Activated T-helper 9 cell treated with anti-CD3 and anti-CD28 coated beads, Interleukin-2, amount 50 U/mL, for 16 hours (primary cell): ENCODE measurements at places on chromosomes 12 and 14.

GRCh38 chr12:109782326-109782703, 50.9 kb downstream of the TRPV4 start:
- no peak for DNase-seq

DNA sequence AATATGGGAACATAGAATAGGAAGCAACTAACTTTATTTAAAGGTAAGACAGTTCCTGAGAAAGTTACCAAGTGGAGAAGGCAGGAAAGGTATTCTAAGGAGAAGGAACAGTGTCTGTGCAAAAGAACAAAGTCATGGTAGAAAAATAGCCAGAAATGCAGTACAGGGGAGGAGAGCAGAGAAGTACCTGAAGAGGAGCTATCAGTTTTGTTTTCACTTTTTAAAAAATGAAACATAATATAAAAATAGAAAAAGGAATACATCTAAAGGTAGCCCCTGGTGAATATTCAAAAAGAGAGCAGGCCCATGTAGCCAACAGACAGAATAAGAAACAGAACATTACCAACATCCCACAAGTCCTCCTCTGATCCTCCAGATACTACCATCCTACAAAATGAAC, 408.7 kb downstream of the ADAMTS20 start:
- DNase-seq: no peak

GRCh38 chr14:51828017-51828797, 32.2 kb upstream of the GNG2 start:
- DNase-seq: peak; percentile 63

DNA sequence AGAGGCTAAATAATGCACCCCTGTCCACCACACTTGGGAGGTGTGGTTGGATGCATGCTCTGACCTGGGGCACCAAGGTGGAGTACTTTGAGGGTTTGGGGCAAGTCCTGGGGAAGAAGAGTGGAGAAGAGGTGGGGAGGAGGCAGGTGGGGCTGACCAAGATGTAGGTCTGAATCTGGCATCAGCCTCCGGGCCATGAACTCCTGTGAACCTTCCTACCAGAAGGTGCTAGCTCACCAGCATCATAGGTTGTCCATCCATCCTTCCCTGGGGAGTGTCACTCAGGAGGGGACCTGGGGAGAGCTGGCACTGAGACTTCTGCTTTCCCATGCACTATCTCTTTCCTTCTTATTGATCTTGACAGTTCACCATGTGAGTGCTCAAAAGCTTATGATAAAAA, 13.6 kb upstream of the EMP1 start:
- DNase-seq: no peak

GRCh38 chr12:62913380-62913779, 21.6 kb downstream of the PPM1H start:
- DNase-seq: no peak

DNA sequence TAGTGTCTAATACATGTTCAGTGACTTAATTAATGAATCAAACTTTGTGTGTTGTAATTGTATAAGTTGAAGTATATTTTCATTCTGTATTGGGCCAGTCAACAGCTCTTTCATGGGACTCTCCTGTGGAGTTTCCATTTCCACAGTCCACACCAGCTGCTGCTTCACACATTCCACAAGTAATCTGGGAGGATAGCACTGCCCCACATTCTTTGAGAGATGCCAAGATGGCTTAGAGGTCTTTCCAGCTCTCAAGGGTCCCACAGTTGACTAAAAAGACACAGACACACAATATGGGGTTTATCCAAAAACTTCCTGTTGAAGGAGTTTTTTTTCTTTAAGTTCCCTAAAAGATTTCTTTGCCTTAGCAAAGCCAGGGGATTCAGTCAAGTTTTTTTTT, 408.3 kb downstream of the AACS start:
- no peak for DNase-seq

DNA sequence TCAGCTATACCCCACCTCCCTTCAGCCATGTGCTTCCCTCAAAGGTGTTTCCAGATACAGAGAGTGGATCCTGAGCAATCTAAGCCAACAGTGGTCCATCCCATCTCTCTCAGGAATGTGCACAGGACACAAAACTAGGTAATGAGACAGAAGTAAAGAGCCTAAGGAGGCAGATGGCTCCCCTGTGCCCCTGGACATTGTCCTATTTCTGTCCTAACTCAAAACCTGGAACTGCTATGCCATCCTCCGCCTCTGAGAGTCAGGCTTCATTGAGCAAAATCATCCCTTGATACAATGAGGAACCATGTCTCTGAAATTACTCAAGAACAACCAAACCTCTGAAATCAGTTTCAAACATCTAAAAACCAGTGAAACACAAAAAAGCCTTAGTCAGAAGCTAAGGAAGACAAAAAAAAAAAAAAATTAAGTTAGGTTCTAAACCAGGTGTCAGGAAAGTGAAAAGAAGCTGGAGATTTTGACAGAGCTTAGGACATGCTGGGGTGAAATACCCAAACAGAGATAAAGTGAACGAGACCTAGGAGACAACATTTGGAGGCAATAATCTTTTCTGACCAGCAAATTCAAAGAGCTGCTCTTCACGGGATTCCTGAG, 200.3 kb upstream of the PLEKHG7 start:
- DNase-seq: no peak

- no peak for DNase-seq
These were observed 136.2 kb upstream of the PDZRN4 start for GRCh38 chr12:41051954-41052353.

- DNase-seq: no peak
These were observed 7.1 kb upstream of the TDG start for GRCh38 chr12:103958621-103959020.

DNA sequence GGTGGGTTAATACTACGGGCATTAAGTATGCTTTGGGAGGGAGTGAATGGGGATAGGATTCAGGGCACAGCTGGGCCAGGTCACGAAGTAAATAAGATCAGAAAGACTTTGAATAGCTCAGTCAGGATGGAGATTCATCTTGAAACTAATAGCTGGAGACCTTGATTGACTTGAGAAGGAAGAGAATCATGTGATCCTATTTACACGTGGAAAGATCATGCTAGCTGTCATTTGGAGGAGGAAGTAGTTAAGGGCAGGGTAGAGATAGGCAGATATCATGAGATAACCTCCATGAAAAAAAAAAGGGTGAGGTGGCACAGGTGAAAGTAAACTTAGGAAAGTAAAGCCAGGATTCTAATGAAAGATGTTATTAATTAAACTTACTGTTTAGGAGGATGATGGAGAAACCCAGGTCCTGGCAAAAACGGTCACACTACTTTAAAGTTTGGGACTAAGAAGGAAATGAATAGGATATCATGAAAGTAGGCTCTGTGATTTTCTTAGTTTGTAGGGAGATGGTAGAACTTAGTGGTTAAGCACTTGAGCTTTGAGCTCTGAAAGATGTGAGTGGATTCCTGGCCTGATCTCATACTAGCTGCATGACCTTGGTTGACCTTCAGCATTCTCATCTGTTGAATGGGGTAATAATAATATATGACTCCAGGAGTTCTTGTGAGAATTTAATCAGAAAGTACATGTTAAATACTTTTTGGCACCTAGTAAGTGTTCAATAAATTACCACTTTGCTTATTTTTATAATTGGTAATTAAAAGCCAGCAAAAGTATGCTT, 439.0 kb downstream of the NRXN3 start:
- DNase-seq: no peak

- DNase-seq: no peak
These were observed 421.2 kb downstream of the CCDC91 start for GRCh38 chr12:28611449-28611848.

- DNase-seq: no peak
These were observed 402.5 kb downstream of the PCNX1 start for GRCh38 chr14:71309756-71310155.

GRCh38 chr14:82710267-82710841, 1176.7 kb upstream of the SEL1L start:
- DNase-seq: no peak

- DNase-seq: no peak
These were observed 110.0 kb downstream of the DYRK2 start for GRCh38 chr12:67758521-67758920.

- no peak for DNase-seq
These were observed 14.1 kb upstream of the SERPINA6 start for GRCh38 chr14:94337274-94337673.

GRCh38 chr14:26216786-26217185, 381.0 kb downstream of the NOVA1 start:
- no peak for DNase-seq

- peak; percentile 47 for DNase-seq
These were observed at the start of gene ITGA7 for GRCh38 chr12:55707841-55708694. Gene ITGA7, minus strand, starts transcription at chr12:55707904. Its CDS starts 222 bp downstream, at chr12:55707682.

DNA sequence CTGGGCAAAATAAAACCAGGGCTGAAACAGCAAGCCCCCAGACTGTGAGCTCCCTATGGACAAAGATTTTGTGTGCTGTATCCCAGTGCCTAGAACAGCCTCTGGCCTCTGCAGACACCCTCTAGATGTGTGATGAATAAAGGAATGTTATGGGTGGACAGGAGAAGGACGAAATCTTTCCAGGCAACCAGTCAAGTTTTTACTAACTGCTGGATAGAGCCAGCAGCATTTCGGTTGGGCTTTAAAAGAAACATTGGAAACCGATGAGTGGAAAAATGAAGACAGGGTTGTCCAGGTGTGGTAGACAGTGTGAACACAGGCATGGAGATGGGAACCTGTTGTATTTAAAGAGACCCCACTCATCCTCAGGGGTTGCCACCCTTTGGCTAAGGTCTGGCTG, 4.0 kb downstream of the CHGA start:
- DNase-seq: no peak

GRCh38 chr14:34981743-34982420, 910 bp upstream of the SRP54 start:
- DNase-seq: peak; percentile 7

GRCh38 chr14:85934886-85935254, 404.9 kb downstream of the FLRT2 start:
- DNase-seq: no peak
